ENCODE measurements at places on chromosomes 13 and 19.

DNA sequence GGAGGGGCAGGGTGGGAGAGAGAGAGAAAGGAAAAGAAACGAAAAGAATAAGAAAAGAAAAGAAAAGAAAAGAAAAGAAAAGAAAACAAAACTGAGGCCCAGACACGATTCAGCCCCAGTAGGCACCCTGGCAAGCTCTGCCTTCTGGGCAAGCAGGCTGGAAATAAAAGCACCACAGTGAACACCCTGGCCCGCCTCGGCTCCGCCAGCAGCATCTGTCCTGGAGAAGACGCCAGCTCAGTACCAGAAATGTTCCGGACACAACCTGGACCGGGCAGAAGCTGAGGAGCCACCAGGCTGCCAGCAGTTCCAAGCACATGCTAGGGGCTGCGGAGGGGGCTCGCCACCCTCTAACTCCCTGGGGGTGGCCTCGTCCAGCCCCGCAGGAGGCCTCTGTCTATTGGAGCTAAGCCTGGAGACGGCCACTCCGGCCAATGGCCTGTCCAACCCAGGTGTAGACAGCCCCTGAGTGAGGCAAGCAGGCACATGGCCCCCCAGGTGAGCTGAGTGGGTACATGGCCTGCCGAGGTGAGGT, 11.4 kb upstream of the CPAMD8 start:
- DNase-seq = no peak

DNA sequence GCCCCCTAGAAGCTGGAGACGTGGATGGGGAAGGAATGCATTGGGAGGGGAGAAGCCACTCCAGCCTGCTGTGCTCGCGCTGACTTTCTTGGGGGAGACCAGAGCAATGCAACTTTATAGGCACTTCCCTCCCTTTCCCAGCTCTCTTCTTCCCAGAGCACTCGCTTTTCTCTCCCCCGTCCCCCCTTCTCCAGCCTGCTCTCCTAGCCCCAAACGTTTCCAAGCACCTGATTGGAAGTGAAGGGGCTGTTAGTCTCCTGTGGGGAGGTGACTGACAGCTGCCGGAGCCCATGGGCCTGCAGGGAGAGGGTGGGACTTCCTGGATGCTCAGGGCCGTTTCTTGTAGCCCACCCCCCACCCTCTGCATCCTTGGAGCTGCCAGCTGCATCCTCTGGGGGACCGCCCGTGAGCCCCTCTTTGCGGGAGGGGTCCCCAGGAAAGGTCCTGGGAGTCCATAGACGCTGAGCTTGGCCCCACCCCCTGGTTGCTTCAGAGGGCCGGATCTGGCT, 2.5 kb downstream of the HDGFL2 start:
- no peak for DNase-seq

DNA sequence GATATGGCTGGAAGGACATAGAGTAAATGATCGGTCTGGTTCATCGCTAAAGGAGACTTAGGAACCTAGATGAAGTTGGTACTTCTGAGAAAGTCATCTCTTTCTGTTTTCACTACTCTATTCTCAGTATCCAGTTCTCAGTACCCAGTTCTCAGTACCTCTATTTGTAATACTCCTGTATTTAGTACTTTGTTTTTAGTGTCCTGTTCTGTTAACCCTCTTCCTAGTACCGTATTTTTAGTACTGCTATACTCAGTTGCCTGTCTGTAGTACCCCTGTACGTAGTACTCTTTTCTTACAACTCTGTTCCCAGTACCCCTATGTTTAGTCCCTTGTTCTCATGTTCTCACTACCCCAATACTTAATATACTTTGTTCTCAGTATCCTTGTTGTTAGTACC, 1.2 kb downstream of the RFXAP start:
- DNase-seq = no peak

DNA sequence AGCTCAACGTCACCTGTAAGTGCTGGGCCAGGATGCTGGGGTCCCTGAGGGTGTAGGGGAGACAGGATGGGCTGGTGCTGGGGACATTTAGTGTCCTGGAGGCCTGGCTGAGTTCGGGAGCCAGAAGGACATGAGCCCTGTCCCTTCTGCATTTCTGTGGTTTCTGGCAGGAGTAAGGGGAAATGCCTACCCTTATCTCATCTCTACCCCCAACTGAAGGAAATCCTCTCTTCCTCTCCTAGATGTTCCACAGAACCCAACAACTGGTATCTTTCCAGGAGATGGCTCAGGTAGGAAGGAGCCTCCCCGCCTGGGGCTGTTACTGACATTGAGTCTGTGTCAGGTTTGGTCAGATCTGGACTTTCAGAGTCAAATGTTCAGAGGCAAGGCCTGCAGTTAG, 1.2 kb downstream of the CD33 start:
- DNase-seq = no peak

DNA sequence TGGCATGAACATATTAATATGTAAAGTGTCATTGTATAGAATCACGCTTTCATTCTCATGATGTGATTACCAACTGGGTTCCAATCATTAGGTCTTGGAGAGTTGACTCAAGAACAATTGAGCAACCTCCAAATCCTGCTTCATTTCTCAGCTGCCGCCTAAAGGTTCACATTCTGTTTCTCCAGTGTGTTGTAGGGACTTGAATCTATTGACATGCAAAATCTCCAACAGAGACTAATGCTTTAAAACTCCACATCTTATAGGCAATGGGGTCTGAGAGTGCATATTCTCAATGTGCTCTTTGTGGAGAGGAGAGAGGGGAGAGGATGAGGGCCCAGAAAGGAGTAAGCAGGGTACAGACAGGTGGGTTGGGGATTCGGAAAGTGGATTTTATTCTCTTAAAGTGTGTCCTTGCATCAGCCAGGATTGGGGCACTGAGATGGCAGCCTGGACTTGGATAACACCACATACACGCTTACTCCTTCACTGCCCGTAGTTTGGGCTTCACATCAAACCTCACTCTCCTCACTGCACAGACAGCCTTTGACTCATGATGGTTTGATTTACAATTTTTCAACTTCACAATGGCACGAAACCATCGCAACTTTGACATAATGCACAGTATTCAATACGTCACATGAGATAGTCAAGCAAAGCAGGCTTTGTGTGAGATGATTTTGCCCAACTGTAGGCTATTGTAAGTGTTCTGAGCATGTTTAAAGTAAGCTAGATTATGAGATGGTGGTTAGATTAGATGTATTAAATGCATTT, 241.3 kb upstream of the IRS2 start:
- DNase-seq = no peak

DNA sequence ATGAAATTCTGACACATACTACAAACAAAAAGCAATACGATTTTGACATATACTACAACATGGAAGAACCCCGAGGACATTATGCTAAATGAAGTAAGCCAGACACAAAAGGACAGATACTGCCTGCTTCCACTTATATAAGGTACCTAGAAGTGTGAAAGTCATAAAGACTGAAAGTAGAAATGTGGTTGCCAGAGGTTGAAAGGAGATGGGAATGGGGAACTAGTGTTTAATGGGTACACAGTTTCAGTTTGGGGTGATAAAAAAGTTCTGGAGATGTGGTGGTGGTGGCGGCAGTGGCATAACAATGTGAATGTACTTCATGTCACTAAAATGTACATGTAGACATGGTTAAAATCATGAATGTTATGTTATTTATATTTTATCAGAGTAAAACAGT, 12.1 kb upstream of the NDFIP2 start:
- no peak for DNase-seq

- no peak for DNase-seq
Measured at GRCh38 chr13:20442375-20442774, 83.3 kb downstream of the CRYL1 start.

DNA sequence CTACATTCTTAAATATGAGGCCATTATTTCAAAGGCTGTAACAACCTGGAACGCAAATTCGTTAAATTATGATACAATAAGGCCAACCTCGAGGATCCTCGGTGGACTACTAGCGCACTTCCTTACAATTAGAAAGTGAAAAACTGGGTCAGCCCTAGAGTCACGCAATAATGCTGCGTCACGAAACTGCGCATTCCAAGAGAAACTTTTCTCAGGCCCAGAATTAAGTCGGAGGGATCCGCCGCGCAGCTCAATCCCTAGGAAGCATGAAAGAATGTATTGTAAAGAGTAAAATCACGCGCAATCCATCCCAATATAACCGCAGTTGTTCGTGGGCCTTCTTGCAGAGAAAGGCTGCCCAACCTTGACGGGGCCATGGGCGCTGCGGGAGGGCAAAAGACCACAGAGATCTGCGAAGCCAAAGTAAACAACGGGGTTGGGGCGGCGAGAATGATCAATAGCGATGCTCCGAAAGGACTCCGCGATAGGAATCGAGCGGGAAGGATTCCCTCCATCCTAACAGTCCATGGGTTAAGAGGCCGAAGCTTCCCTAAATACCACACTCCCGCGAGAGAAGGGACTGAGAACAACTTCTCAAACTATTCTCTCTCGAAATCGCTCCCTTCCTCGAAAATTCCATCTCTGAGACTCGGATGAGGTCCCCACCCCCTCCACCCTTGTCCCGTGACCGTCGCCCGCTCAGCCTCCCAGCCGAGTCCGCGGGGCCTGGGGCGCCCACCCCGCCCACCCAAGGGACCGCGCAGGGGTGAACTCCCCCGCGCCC, 564 bp downstream of the SPART start:
- DNase-seq = peak; percentile 31

- no peak for DNase-seq
Measured at GRCh38 chr19:14510311-14511228, 7.6 kb downstream of the DNAJB1 start.

DNA sequence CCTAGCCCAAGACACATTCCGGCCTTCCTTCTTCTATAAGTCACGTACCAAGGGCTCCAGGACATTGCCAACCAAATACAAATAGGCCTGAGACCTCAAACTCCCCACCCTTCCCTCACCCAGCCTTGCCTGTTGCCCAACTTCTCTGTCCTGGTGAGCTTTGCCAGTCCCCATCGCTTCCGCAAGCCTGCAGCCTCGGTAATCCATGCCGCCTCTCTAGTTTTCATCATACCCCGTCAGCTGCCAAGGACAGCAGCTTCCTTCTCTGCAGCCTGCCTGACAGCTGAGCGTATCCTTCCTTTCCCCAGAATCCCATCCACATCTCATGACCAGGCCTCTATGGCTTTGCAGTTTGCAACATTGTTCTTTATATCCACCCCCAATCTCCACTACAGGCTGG, 36.6 kb upstream of the POMP start:
- no peak for DNase-seq

DNA sequence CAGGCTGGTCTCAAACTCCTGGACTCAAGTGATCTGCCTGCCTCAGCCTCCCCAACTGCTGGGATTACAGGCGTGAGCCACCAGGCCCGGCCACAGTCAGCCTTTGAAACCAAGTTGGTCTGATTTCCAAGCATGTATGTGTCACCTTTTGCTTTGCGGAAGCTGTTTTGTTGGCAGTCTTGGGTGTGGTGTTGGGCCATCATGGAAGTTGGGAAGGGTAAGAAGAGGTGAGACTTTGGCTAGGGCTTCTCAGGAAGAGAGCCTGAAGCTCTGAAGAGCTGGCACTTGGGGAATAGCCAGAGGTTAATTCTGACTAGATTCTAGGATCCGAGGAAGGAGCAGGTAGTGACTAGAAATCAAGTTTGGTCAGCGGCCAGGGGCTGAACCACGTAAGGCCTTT, 2.8 kb downstream of the RSPH6A start:
- DNase-seq = no peak

DNA sequence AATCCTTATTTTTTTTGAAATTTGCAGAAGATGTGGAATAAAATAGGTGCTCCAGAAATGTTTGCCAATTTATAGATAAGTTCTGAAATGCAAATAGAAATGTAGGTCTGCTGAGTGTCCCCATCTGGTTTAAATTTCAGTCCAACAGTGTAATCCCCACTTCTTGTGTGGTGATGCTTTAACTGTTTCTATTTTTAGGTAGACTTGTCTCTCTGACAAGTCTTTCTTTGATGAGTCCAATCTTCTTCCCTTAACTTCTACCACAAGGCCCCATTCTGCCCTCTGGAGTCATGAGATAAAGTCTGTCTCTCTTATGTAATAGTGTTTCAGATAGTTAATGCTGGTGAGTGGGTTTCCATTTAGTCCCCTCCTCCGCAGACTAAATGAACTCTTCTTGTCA, 390.4 kb downstream of the RFC3 start:
- DNase-seq = no peak

DNA sequence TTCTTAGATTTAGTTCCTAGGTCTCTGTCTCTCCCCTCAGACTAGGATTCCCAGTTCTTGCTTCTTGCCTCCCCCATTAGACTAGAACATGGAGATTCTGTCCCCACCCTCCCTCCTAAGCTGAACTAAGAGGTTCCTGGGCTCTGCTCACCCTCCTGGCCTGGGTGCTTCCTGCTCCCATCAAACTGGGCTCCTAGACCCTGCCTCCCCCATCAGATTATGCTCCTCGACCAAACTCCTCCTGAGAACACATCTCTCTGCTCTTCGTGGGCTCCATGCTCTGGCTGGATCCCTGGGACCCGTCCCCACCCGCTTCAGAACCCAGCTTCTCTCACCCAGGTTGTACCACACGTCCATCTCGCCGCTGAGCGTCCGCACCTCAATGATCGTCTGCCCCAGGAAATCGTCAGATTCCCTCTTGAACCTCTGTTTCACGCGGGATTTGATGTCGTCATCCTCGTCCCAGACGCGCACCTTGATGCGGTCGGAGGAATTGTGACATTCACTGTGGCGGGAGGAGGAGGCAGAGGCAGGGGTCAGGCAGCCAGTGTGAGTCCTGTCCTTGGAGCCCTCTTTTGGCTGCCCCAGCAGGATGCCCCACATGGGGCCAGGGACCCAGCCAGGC, 42.7 kb downstream of the UNC13A start:
- DNase-seq = no peak
